Activated CD4-positive, alpha-beta T cell treated with anti-CD3 and anti-CD28 coated beads for 4 hours (primary cell): ENCODE measurements at places on chromosomes 4 and X.
A peak's percentile ranks its signal among the peaks of the same experiment; 100 is the strongest.

DNA sequence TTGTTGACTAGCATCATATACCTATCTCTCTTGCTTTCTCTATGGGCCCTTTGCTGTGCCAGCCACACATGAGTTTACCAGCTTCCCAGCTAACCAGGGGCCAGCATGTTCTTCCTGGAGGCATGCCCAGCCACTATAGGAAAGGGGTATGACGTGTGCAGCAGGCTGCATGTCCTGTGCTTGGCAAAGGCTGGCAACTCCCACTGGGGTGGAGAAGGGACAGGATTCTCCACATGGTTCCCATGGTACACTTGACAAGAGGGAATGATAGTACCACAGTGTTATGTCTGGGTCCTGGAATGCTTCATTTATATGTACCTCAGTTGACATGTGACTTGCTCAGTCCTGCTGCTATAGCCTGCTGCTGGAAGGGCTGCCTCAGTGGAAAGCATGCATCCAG is 78.8 kb downstream of the TMEM164 start:
- no peak for DNase-seq

DNA sequence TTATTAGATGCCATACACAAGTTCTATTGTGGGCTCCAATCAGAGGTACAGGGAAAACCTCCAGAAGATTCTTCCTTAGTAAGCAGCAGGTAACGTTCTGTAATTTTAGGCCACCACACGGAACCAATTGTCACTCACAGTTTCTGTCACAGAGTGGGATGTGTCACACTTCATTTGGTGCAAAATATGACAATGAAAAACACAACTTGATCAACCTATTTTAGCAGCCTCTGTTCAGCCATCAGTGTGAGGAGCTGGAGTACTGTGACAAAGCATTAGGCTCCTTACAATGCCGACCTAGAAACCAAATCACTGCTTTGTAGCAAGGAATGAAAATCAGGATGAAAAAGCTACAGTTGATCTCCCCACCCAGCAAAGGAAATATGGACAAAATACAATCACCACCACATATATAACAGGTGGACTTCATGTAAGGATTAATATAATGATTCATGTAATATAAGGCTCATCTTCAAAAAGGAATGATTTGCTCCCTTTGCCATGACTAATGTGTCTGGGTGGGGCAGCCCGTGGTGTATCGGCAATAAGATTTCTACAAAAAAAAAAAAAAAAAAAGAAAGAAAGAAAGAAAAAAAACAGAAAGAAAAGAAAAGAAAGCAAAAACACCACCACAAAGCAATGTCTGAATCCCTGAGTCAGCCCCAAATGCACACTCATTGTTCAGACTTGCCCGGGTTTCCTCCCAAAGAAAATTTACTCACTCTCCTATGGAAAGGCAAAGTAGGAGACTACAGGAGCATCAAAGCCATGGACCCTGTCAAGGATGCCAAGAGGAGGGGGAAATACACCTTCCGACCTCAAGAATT is 36.0 kb downstream of the SLC9A7 start:
- no peak for DNase-seq

- no peak for DNase-seq
These were observed 11.6 kb downstream of the ARSF start for GRCh38 chrX:3052860-3053259.

DNA sequence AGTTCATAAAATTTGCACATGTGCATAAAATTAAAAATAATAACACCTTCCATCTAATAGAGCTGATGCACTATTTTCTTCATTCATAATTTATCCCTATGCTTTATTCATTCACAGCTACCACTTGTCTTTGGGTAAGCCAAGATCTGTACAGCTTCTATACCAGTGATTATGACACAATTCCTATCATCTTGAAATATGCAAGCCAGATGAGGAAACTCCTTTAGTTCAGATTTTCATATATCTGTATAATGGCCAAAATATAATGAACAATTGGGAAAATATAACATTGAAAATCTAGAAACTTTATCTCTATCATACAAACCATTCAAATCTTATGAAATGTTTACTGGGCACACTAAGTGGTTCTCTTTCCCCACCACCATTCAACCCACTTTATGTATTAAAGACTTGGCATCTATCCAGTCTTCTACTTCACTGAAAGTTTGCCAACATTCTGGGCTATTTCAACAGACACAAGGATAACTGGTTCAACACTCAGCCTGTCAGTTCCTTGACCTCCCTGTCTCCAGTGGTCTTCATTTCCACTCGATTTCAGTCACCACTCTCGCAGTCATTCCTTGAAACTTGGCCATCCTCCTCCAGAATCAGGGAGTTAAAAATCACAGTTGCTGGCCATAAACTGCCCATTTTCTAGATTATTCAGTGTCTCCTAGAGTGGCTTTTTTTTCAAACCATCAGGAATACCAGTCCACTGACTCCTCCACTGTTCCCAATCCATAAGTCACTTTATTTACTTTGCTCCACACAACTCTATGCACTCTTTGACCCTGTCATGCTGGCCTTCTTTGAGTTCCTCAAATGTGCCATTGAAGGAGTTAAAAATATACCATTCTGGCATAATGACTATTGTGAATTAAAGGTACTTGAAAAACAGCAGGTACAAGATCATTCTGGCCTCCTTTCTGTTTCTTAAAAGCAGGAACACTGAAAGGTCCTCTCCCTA is 85.5 kb downstream of the CAMK2D start:
- no peak for DNase-seq

GRCh38 chrX:40154250-40154852 is 56.6 kb upstream of the BCOR start:
- no peak for DNase-seq

DNA sequence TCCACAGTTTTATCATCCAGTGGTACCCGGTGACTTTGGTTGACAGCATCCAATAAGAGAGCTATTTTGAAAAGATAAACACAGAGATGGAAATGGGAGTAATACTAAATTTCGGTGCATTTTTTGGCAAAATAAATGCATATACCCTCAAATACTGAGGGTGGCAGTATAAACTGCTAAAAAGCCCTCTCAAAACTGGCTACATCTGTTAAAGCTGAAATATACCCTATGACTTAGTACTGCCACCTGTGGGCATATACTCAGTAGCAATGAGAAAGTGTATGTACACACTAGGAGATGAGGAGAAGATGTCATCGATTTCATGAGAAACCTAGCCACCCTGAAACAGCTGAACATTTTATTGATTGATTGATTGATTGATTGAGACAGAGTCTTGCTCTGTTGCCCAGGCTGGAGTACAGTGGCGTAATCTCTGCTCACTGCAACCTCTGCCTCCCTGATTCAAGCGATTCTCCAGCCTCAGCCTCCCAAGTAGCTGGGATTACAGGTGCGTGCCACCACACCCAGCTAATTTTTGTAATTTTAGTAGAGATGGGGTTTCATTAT is 12.2 kb upstream of the TMEM128 start:
- DNase-seq, result no peak

GRCh38 chrX:132940727-132941327 is 17.6 kb downstream of the HS6ST2 start:
- no peak for DNase-seq

DNA sequence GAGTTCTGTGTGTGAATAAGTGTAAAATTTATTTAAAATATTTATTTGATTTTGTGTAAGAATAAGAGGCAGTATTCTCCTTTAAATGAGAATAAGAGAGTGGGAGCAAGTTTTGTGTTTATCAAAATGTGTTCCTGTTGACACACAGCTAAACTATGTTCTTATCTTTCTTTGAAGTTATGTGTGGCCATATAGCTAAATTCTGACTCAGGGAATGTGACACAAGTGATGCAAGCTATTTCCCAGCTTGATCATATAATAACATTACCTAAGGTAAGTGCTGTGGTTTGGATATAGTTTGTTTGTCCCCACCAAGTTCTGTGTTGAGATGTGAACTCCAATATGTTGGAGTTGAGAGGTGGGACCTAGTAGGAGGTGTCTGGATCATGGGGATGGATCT is 740.0 kb upstream of the IGFBP7 start:
- DNase-seq, result no peak

DNA sequence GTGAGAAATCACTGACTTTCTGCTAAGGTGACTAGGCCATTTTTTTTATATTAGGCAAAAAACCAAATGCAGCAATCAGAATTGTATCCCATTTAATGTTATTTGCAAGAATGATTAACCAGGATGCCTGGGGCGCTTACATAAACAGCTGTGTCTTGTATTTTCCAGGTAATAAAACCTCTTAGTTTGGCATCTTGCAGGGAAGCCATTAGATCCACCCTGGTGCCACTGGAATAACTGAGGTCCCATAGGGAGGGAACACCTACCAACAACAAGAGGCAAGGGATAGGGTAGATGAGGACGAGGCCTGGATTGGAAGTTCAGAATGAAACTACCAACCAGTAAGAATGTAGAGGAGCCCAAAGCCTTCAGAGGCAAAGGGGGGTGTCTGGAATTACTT is 288.3 kb downstream of the ARHGAP24 start:
- DNase-seq, result no peak

GRCh38 chrX:49001521-49002090 is 458 bp downstream of the GRIPAP1 start:
- peak; percentile 37 for DNase-seq

DNA sequence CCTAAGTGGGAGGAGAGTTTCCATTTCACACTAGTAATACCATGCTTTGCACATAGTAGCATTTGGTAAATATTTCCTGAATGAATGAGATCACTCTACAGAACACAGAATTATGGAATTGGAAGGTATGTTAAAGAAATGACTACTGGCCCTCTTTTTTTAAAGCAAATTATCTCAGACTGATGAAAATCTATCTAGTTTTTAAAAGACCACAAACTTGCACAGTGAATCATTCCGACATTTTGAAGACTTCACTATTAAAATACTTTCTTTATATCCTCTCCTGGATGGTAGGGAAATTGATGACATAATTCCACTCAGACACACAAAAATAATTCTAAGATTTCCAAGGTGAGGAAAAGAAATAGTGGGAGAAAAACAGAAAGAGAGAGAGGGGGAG is 68.4 kb upstream of the ETNPPL start:
- DNase-seq, result no peak

DNA sequence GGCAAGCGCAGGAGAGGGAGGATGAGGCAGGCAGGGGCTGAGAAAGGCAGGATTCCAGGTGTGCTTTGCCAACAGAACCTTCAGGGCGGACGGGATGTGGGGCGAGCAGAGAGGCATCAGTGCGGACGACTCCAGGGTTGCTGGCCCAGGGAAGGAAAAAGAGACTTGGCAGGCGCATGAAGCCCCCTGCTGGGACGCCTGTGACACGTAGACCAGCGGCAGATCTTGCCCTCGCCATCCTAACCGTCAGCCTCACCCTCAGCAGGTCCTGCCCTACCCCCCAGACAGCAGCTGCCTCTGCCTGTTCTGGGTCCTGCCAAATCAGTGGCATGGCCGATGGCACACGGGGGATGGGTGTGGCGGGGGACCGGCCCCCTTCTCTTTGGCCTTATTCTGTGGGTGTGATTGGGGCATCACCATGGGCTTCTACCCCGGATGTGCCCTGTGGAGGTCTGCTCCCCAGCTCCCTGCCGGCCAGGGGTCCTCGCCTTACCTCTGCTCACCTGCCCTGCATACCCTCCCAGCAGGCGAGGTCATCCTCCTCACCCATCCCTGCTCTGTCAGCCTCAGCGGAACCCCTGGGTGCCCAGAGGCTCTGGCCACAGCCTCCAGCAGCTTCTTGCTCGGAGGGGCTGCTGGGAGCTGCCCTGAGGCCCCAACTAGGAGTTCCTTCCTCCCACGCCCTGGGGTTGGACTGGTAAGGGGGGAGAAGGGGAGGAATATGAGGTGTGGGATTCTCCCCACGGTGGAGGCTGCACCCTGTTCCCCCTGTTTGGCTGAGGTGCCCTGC is 2.9 kb upstream of the SH3BP2 start:
- no peak for DNase-seq

GRCh38 chr4:83022724-83023450 is 12.1 kb upstream of the COPS4 start:
- DNase-seq, result no peak
